Calu3 (cell line): ENCODE measurements at places on chromosomes 5 and 9. TPM values are rescaled to one million over a fixed set of nuclear protein-coding genes. Genes with fewer than 3 reads are reported as not detected.

DNA sequence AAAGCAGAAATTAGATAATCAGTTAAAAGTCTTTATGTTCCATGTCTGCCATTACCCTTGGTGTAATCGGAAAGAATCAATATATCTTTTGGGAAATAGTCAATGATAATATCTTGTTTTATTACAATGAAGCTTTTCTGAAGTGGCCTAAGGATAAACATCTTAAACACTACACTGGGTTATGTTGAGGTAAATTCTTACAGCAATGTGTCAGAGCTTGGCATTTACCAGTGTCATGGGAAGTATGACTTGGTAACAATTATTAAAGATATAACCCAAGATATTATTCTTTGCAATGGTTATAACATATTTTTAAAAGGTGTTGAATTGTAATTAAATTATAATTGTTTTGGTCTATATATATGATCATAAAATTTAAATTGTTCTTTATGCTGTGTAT is 84.7 kb downstream of the CFAP95 start:
- DNase-seq, result no peak

- no peak for DNase-seq
These were observed 22.2 kb upstream of the CREBRF start for GRCh38 chr5:173033923-173034322.

- DNase-seq, result no peak
These were observed 553 bp upstream of the FOXB2 start for GRCh38 chr9:77018969-77019235.

TRIO gene
- 150 and 183 TPM in 2 replicates for total RNA-seq

MAMDC2 gene
- 0.26 and 0.29 TPM in 2 replicates for total RNA-seq
